SJSA1 (cell line): ENCODE measurements at places on chromosomes 11 and 22.

GRCh38 chr22:30857791-30858190, 110.8 kb downstream of the MORC2 start:
- H3K4me3 ChIP-seq: no peak overlapping the region
- H3K27me3 ChIP-seq: no peaks in the 10 kb centered on the region
- no peaks in the 10 kb centered on the region for H3K36me3 ChIP-seq
- H3K4me1 ChIP-seq: no peaks in the 10 kb centered on the region
- DNase-seq: no peak

- no peaks in the 10 kb centered on the region; the same call in 1 of the 2 replicates for H3K27me3 ChIP-seq
- H3K4me3 ChIP-seq: no peak overlapping the region
- DNase-seq: no peak
- H3K36me3 ChIP-seq: no peaks in the 10 kb centered on the region
- no peak overlapping the region for H3K27ac ChIP-seq
Measured at GRCh38 chr11:44657836-44658505, 68.8 kb upstream of the TSPAN18 start.

- H3K4me1 ChIP-seq: peaks cover 24% of the 10 kb centered on the region
- H3K27me3 ChIP-seq: no peaks in the 10 kb centered on the region
- DNase-seq: no peak
- no peak overlapping the region for H3K27ac ChIP-seq
- H3K4me3 ChIP-seq: no peak overlapping the region
Measured at GRCh38 chr11:128302425-128303186, 284.8 kb downstream of the ETS1 start.

DNA sequence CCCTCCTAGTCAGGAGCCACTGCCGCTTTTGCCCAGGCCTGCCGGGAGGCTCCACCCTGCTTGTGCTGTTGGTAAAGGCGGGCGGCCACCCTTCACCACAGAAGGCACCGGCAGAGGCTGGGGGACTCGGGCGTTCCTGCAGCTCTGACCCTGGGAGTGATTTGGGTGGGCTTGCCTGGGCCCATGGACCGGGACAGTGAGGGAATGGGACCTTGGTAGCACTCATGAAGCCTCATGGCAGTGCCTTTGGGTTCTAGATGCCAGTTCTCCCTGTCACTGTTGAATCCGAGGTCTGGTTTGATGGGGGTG, 4.4 kb downstream of the TPCN2 start:
- peaks cover 65% of the 10 kb centered on the region for H3K36me3 ChIP-seq
- H3K4me3 ChIP-seq: no peak overlapping the region
- no peak overlapping the region for H3K27ac ChIP-seq
- H3K4me1 ChIP-seq: peaks cover 18% of the 10 kb centered on the region

GRCh38 chr22:42384506-42384905, 47.7 kb downstream of the NFAM1 start:
- H3K4me1 ChIP-seq: no peaks in the 10 kb centered on the region
- H3K27ac ChIP-seq: no peak overlapping the region
- H3K36me3 ChIP-seq: no peaks in the 10 kb centered on the region
- DNase-seq: no peak
- no peak overlapping the region for H3K4me3 ChIP-seq

DNA sequence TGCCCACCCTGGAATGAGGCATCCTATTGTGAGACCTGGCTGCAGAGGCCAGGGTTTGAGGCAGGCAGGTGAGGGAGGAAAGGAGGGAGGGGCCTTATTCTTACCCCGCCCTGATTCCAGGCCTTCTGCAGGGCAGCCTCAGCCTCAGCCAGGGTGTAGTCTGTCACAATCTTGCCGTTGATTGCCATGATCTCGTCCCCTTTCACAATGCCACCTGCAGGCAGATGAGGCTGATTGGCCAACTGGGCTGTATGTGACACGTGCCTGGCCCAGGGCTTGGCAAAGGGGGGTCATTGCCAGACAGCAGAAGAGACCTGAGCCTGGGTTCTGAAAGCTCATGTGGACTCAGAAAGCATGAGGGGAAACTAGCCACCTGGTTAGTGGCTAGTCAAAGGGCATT, 21.4 kb upstream of the ABCC8 start:
- H3K27ac ChIP-seq: no peak overlapping the region
- no peaks in the 10 kb centered on the region for H3K36me3 ChIP-seq
- DNase-seq: no peak
- no peak overlapping the region for H3K4me3 ChIP-seq
- peaks cover 10% of the 10 kb centered on the region for H3K27me3 ChIP-seq
- no peaks in the 10 kb centered on the region for H3K4me1 ChIP-seq

- peak; percentile 48 for DNase-seq
- no peaks in the 10 kb centered on the region for H3K27me3 ChIP-seq
- H3K4me3 ChIP-seq: no peak overlapping the region
- no peaks in the 10 kb centered on the region for H3K36me3 ChIP-seq
- no peak overlapping the region for H3K27ac ChIP-seq
Measured at GRCh38 chr11:59097113-59097708, 9.8 kb upstream of the FAM111B start.

DNA sequence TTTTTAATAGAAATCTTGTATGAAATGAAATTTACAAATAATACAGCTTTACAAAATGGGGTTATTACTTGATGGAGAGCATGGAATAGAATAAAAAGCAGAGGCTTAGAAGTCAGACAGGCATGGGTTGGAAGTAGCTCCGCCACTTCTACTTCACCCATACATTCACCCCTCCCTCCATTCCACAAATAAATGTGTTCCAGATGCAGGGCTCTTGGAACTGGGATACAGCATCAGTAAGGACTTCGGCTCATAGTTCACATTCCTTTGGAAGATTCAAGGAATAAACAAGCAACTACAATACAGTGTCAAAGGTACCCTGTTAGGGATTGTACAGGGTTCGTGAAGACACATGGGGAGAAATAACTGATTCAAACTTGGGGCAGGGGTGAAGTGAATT, 156.8 kb downstream of the WNT11 start:
- no peak overlapping the region for H3K27ac ChIP-seq
- no peaks in the 10 kb centered on the region for H3K4me1 ChIP-seq
- H3K36me3 ChIP-seq: no peaks in the 10 kb centered on the region

- no peaks in the 10 kb centered on the region for H3K4me1 ChIP-seq
- H3K27ac ChIP-seq: no peak overlapping the region
- H3K36me3 ChIP-seq: no peaks in the 10 kb centered on the region
- no peak for DNase-seq
- H3K4me3 ChIP-seq: no peak overlapping the region
- no peaks in the 10 kb centered on the region for H3K27me3 ChIP-seq
Measured at GRCh38 chr11:122864386-122865115, 18.0 kb upstream of the JHY start.

DNA sequence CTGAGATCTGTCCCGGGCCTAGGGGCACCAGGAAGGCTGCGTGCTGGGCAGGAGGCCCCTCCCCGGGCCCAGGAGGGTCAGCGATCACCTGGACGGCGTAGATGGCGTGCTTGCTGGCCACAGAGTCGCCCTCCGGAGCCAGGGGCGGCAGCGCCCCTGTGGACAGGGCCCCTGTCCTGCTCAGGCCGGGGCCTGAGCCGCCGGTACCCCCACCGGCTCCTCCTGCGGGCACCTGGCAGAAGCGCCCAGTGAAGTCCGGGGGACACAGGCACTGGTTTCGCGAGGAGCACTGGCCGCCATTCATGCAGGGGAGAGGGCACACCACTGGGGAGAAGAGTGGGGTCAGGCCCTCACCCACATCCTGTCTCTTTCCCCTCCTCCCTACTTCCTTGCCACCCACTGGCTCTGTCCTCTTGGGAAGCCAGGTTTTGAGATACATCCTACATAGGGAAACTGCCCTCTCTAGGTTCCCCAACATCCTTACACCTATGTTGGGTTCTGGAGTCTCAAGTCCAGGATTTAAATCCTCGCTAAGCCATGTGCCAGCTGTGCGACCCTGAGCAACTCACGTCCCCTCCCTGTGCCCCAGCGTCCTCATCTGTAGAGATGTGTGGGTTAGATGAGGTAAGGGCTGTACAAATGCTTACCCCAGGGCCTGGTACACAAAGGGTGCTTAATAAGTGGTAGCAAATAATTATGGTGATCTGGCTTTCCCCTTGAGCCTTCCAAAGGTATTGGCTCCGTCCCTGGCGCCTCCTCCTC, 3.9 kb downstream of the LTBP3 start:
- no peaks in the 10 kb centered on the region for H3K27me3 ChIP-seq
- H3K36me3 ChIP-seq: peaks cover 12% of the 10 kb centered on the region
- H3K4me3 ChIP-seq: no peak overlapping the region
- DNase-seq: no peak
- no peak overlapping the region for H3K27ac ChIP-seq

DNA sequence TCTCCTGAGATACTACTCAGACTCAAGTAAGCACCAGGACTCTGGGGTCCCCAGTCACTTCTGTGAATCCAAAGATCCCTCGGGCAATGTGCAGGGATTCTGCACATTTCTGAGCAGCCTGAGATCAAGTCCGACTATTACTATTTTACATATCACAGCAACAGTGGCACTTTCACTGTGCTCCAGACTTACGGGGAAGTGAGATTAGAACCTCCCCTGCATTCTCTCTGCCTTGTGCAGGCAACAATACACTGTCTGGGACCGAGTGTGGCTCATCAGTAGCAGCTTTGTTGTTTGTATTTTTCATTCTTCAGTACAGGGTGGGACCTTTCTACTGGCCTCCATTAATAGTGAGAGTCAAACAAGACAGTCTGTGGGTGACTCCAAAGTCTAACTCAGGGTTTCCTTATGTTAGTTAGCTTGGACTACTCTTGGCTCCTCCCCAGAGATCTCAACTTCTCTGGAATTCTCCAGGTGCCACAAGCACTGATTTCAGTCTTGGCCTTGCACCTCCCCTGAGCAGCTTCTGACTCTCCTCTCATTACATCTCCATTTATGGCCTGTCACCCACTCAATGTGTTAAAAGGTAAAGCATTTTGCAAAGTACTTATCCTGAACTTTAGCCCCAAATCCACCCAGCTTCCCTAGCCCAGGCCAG, 76.2 kb upstream of the TOP3B start:
- no peak for DNase-seq
- H3K4me3 ChIP-seq: no peak overlapping the region
- peaks cover 30% of the 10 kb centered on the region for H3K27me3 ChIP-seq
- H3K36me3 ChIP-seq: no peaks in the 10 kb centered on the region
- no peaks in the 10 kb centered on the region for H3K4me1 ChIP-seq

GRCh38 chr11:92297567-92298553, 73.2 kb downstream of the FAT3 start:
- no peaks in the 10 kb centered on the region for H3K36me3 ChIP-seq
- no peak overlapping the region for H3K4me3 ChIP-seq
- no peaks in the 10 kb centered on the region for H3K27me3 ChIP-seq
- H3K27ac ChIP-seq: no peak overlapping the region
- no peak for DNase-seq

- H3K36me3 ChIP-seq: peaks cover 4% of the 10 kb centered on the region; the same call in 1 of the 2 replicates
- H3K4me1 ChIP-seq: peaks cover 5% of the 10 kb centered on the region
- H3K27ac ChIP-seq: peak overlapping the region; percentile 81
- H3K27me3 ChIP-seq: no peaks in the 10 kb centered on the region
- DNase-seq: no peak
Measured at GRCh38 chr11:9263840-9264315, 1.3 kb downstream of the DENND5A start.

DNA sequence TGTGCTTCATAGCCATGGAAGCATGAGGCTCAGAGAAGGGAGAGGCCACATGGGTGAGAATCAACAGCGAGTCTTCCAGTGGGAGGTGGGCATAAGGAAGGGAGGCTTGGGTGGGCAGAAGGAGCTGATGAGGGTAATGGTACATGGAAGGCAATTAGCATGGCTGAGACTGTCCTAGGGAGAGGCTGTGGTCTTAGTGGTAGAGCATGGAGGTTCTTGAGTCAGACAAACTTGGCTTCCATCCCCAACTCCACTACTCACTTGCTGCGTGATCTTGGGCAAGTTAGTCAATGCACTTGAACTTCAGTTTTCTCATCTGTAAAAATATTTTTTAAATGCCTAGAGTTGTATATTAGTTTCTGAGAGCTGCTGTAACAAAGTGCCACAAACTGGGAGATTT, 227.2 kb upstream of the E2F8 start:
- no peak overlapping the region for H3K4me3 ChIP-seq
- H3K4me1 ChIP-seq: no peaks in the 10 kb centered on the region
- DNase-seq: no peak
- H3K36me3 ChIP-seq: no peaks in the 10 kb centered on the region
- H3K27me3 ChIP-seq: no peaks in the 10 kb centered on the region

DNA sequence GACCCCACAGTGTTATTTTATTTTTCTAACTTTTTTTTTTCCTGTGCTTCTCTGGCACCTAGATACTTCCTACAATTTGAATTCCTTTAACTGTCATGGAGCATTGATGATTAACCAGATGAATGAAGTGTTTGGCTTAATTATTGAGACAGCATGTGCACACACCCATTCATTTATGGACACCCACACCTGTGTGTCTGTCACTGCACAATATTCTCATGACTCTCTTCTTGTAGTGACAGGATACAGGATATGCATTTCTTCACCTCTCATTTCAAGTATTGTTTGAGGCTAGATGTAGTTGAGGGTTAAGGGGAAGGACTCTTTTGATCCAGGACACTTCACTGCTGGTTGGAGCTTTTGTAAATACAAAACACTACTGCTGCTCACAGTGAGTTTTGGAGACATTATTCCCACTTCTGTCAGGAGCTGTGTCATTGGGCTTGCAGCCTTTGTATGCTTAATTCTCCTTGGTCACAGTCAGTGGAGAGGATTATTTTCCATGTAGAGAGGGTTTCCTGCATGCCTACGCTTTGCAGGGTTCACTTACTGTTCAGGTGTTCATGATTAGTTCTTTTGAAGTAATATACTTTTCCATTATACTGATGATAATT, 33.5 kb downstream of the SPECC1L start:
- H3K36me3 ChIP-seq: peaks cover 76% of the 10 kb centered on the region
- H3K27me3 ChIP-seq: no peaks in the 10 kb centered on the region
- H3K27ac ChIP-seq: no peak overlapping the region
- H3K4me3 ChIP-seq: no peak overlapping the region
- no peak for DNase-seq
- 0 out of 2 replicates have a peak, but pooled peaks cover 4% of the 10 kb centered on the region for H3K4me1 ChIP-seq

DNA sequence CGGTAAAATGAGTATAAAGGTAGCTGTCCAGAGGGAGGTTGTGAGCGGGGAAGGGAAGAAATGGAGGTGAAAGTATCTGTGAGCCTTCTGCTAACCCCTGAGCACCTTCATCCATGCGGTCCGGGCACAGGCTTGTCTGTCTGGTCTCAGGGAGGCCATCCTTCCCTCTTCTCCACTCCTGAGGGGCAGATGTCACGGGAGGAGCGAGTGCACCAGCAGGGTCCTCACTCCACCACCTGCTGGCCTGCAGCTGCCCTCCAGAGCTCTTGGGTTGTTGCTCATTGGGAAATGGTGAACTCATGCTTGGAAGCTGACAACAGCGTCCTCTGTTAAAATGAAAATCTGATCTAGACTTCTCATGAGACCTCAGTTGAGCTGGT, 33.8 kb upstream of the WNT11 start:
- H3K27ac ChIP-seq: no peak overlapping the region
- no peaks in the 10 kb centered on the region for H3K36me3 ChIP-seq
- H3K27me3 ChIP-seq: no peaks in the 10 kb centered on the region
- no peaks in the 10 kb centered on the region for H3K4me1 ChIP-seq

- no peaks in the 10 kb centered on the region for H3K27me3 ChIP-seq
- H3K36me3 ChIP-seq: no peaks in the 10 kb centered on the region
- no peak overlapping the region for H3K27ac ChIP-seq
Measured at GRCh38 chr11:112538534-112539280, 278.0 kb upstream of the PLET1 start.

GRCh38 chr11:40062616-40063015, 1396.8 kb downstream of the LRRC4C start:
- no peak for DNase-seq
- H3K4me3 ChIP-seq: no peak overlapping the region
- no peaks in the 10 kb centered on the region for H3K27me3 ChIP-seq
- no peak overlapping the region for H3K27ac ChIP-seq
